Ureter (tissue), 1 donor: ENCODE measurements at places on chromosomes 13 and 19. TPM values are rescaled to one million over a fixed set of nuclear protein-coding genes. Genes with fewer than 3 reads are reported as not detected.

DNA sequence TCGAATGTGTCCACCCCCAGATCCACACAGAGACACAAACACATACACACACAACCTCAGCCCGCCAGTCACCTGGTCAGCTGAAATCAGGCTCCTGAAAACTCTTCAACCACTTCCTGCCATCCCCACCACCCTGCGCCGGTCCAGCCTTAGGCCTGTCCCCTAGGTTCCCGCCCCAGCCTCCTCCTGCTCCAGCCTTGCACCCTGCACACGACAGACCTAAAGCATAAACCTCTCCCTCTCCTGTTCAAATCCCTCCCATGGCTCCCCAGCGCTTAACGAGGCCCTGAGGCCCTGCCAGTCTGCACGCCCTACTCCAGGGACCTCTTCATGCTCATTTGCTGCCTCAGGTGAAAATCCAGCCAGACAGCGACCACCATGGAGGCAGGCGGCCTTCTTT lies 7.1 kb downstream of the PNMA8B start:
- no peak for DNase-seq

DNA sequence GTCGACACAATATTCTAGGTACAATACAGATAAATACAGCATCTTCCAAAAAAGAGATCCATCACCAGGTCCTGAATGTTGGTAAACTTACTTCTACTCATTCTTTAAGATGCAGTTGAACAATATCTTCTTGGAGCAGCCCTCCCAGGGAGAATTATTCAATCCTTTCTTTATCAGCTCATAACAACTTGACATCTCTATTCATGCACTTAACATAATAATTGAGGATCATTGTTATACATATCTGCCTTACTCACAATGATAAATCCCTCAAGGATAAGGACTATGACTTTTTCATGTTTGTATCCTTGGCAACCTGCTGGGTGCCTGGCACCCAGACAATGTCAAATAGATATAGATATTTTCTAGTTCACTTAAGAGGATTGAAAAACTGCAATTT lies 219.5 kb downstream of the POU4F1 start:
- DNase-seq, result no peak

DNA sequence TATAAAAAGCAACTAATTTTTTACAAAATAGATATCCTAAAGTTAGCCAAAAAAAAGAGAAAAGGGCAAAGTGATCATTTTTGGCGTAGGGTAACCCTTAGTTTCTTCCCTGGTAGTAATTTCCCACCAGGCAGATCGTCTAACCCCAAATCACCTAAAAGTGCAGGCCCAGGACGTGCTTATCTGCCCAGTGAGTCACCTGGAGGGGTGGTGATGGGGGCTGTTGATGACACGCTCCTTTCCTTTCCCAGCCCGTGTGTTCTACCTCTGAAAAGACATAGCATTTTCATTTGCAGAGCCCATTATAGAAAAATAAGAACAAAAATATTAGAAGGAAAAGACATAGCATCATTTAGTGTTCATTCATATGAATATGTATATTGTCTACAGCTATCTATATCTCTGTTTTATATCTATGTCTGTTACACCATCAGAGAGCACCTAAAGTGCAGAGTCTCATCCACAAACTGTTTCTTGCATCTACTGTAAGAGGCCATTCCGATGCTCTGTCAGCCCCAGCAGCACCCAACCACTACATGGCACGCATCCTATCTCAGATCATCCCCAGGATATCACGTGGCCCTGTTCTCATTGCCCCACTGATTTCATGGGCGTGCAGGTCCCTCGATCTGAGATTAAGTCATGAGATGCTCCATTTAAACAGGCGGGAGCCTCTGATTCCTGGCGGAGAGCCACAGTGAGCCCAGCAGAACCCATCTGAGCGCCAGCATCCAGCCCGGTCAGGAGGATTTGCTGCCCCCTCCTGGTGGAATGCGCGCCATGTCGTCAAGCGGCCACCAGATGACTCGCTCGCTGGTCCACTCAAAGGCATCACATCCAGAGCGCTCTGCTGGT lies 8.5 kb upstream of the LILRB3 start:
- DNase-seq, result peak; percentile 90

The NUDT19 gene
- total RNA-seq, result 17.0 TPM

The SLC25A30 gene
- total RNA-seq, result 16.8 TPM
